ENCODE measurements at places on chromosomes 1 and 21.

DNA sequence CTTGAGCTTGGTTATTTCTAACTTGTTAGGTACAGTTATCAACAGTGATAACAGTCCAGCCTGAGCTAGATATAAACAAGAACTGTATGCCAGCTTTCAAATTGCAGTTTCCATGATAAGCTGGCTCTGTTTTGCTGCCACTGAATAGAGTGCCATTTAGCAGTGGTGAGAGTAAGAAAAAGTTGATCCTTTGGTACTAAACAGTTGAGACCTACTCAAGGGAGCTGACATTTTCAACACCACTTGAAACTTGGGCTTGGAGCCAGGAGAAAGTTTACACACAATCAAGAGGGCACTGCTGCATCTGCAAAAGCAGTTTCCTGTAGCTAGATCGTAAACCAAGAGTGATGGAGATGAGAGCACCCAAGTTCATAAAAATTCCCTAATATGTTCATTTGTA, 131.3 kb downstream of the RGS7 start:
- no peak for DNase-seq

DNA sequence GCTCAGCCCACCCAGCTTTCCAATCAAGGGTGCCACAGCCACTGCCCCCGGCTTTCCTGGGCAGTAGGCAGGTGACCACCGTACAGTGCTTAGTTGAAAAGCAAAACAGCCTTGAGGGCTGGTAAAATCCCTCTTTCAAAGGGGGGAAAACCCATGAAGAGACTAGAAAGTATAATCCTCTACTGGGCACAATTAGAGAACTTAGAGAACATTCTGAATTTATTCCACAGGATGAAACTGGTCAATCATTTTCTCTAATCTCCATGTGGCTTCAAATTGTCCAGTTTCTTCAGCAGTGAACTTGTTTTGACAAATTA, 15.3 kb upstream of the LRRC47 start:
- no peak for DNase-seq

DNA sequence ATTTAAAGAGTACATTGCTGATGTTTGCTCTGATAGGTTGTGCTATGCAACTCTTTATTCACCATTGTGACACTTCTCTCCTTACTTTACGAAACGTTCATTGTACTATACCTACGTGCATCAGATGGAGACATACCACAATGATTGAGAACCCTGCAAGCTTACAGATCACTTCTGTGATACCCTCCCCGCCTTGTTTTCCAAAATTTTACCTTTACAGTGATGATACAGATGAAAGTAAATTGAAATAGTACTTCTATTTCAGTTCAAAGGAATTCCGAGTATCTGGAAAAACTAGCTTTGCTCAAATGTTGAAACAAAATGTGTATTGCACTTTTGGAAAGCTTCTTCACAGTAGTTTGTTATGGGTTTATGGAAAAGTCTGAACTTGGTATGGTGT, 3.3 kb downstream of the OR14K1 start:
- no peak for DNase-seq

DNA sequence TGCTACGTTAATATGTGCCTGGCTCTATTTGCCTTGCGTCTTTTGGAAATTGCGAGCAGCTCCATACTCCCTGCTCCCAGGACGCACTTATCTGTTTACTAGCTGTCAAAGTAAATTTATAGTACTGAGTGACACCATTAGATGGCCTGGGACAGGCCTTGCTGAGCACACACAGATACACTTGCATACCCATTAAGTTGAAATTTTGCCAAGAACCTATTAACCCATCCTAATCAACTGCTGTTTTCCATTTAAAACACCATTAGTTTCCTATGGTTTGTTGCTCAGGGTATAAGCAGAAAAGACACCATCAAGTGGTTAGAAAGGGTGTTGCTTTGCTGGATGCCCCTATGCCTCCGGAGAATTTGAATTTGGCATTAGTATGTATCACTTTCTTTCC, 187.3 kb downstream of the SLC44A5 start:
- no peak for DNase-seq

DNA sequence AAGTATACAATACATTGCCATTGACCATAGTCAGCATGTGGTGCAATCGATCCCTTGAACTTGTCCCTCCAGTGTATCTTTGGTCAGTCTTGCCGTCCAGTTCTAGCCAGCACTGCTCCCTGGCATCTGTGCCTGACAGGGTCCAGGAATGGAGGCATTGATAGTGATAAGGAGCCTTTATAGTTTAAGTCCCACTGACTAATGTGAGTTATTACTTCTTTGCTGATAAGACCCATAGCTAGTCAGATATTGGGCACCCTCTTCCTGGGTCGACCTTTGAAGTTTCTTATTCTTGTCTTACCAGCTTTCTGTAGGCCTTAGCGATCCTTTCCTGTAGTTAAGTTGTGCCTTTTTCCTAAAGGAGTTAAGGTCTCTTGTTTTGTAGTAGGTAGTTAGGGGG, 13.0 kb downstream of the UCK2 start:
- DNase-seq: no peak

- DNase-seq: no peak
Observed at GRCh38 chr1:8643542-8644536, 173.6 kb downstream of the RERE start.

DNA sequence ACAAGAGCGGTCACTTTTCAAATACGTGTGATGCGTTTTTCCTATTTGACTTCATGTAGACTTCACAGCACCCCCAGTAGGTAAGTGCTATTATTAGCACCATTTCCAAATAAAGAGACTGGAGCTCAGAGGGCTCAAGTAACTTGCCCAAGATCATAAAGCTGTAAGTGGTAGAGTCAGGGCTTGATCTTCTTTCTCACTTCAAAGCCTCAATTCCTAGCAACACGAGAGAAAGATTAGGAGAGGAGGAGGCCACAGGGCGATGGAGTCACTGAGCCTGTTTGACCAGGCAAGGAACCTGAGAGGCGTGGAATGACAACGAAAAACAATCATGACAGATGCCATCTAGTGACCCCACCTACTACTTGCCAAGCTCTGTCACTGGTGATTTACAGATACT, 181.0 kb downstream of the FOXD2 start:
- no peak for DNase-seq

DNA sequence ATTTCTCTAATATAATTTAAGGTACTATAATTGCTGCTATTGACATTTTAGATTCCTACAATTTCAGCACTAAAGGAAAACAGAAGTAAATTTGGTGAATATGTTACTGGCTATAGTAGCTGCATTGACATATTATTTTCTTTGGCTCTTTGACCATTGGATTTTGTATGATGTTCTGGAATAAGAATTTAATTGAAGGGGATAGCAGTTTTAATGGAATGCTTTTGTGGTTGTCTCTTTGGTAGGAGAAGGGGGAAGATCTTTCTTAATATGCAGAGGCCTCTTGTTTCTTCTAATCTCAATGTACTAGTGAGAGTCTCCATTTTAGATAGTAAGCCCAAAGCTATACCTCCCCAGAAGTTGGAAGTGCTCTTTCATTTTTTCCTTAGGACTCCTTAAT, 6.9 kb downstream of the DTL start:
- no peak for DNase-seq

- DNase-seq: no peak
Observed at GRCh38 chr1:218783916-218784315, 389.8 kb upstream of the LYPLAL1 start.

- no peak for DNase-seq
Observed at GRCh38 chr21:39377444-39378050, 28.7 kb upstream of the HMGN1 start.

GRCh38 chr1:104973516-104973915, 1223.8 kb downstream of the AMY1C start:
- no peak for DNase-seq

GRCh38 chr1:196808529-196809235, 10.8 kb upstream of the CFHR1 start:
- DNase-seq: no peak

DNA sequence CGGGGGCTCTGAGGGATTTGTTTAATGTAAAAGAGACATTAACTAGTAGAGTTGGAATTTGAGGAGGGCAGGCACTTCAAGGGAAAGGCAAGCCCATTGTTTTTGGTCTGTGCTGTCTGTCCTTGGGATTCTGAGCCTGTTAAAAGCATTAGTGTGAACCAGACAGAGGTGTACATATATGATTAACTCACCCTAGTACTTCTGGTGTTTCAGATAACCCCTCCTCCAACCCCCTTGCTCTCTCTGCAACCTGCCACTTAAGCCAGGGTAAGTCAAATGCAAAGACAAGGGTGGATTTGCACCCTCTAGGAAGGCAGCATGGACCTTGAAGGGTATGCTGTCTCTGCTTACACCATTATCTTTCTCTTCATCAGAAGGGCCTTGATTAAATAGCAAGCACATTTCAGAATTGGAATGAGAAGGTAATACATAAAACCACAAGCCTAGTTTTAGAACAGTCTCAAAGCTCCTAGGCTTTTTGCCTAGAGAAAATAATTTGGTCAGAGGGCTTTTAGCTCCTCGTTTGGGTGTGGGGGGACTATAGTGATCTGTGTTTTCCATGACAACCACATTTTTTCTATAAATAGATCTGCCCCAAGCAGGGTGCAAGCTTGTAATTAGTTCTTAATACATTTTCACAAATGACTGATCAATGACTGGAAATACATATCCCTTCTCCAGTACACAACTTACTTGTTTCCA, 120.7 kb upstream of the SGIP1 start:
- no peak for DNase-seq

DNA sequence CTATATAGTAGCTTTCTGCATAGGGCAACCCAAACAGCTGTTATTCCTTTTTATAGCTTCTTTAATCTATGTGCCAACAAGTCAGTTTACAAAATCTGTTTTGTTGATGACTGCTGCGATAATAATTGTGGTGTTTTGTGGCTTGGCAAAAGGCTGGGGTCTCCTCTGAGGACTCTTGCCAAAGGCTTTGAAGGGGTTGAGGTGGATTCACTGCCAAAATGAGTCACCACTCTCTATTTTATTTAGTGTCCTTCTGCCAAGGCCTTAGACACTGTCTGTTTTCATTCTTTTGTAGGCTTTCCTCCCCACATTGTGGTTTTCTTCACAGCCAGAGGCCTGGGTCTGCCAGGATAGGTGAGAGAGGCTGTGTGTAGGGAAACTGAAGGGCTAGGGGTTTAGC, 161.8 kb downstream of the NFIA start:
- DNase-seq: peak; percentile 8

- no peak for DNase-seq
Observed at GRCh38 chr1:42228938-42229337, 64.4 kb upstream of the GUCA2A start.
